Activated CD4-positive, alpha-beta memory T cell treated with anti-CD3 and anti-CD28 coated beads, Interleukin-2, amount 10 ng/mL, durations not matched to agents 7 days and 5 days (primary cell): ENCODE measurements at places on chromosomes 1 and 21. TPM values are rescaled to one million over a fixed set of nuclear protein-coding genes. Genes with fewer than 3 reads are reported as not detected.

Gene SLC35F3
- 10.7 TPM for total RNA-seq

DNA sequence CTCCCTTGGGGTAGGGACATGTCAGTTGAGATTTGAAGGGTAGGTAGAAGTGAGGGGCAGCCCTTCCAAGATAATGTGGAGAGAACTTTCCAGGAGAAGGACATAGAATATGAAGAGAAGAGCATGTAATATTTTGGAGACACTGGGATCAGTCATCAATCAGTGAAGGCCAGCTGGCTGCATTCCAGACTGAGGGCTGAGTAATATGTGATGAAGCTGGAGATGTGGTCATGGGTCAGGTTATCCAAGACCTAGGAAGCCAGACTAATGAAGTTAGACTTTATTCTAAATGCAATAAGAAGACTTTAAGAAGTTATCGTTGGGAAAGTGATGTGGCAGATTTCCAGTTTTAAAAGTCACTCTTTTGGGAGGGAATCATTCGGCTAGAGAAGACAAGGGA is 262.0 kb downstream of the HMCN1 start:
- H3K27me3 ChIP-seq, result no peaks in the 10 kb centered on the region
- H3K4me1 ChIP-seq, result no peaks in the 10 kb centered on the region
- DNase-seq, result no peak
- no peak overlapping the region for H3K27ac ChIP-seq
- no peaks in the 10 kb centered on the region for H3K36me3 ChIP-seq
- H3K4me3 ChIP-seq, result no peak overlapping the region

DNA sequence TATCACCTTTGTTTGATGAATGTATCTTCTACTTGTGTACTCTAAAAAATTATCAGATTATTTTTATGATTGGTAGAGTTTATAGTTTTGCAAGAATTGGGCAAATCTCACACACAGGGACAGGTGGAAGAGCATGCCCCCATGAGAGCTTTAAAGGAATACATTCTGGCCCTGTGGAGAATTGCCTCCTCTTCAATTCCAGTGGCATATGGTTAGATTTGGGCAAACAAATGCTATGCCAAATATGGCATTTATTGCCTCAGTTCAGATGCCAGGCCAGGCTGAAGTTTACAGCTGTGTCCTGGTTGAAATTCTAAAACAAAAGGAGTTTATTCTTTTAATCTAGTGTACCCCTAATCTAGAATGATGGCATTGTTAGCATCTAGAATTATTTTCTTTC is 162.4 kb upstream of the CACYBP start:
- H3K4me1 ChIP-seq, result peaks cover 7% of the 10 kb centered on the region
- no peaks in the 10 kb centered on the region for H3K27me3 ChIP-seq
- no peak overlapping the region for H3K4me3 ChIP-seq
- no peak overlapping the region for H3K27ac ChIP-seq

DNA sequence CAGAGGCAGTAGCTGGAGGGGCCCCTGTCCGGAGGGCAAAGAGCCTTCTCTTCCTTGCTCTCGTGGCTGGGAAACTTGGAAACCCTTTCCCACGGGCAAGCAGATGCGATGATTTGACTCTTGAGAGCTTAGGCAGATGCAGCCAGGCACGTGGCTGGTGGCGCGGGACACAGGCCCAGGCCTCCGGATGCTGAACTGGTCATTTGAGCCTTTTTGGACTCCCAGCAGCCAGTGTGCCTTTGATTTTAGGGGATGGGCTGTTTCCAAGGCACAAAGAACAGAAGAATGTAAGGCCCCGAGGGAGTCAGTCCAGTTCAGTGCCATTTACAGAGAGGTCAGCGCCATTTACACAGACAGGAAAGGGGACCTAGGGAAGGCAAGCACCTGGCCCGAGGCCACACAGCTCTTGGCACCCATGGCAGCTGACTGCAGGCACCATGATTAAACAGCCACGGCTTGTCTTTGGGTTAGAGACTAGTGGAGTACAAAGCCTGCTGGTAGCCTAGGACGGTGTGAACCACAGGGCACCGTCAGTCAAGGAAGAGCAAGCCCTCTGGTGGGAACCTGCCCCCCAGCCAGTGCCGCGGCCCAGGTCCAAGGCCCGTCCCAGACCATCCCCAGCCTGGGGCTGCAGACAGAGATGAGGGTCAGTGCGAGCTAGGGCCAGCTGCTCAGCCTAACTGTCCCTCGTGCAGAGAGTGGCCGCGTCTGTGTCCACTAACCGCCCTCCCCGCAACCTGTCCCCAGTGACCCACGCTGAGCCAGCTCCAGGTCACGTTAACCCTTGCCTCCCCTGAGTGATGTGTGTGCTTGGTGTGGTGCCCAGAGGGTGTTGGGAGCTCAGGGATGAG is 20.4 kb upstream of the CCDC27 start:
- H3K27me3 ChIP-seq, result no peaks in the 10 kb centered on the region
- no peaks in the 10 kb centered on the region for H3K36me3 ChIP-seq
- no peak overlapping the region for H3K27ac ChIP-seq
- H3K4me1 ChIP-seq, result peaks cover 3% of the 10 kb centered on the region
- no peak for DNase-seq

- DNase-seq, result no peak
- H3K4me3 ChIP-seq, result no peak overlapping the region
- no peak overlapping the region for H3K27ac ChIP-seq
- no peaks in the 10 kb centered on the region for H3K36me3 ChIP-seq
These were observed 23.9 kb downstream of the LGR6 start for GRCh38 chr1:202217516-202217915.
